ENCODE measurements at places on chromosomes 12 and 14.

DNA sequence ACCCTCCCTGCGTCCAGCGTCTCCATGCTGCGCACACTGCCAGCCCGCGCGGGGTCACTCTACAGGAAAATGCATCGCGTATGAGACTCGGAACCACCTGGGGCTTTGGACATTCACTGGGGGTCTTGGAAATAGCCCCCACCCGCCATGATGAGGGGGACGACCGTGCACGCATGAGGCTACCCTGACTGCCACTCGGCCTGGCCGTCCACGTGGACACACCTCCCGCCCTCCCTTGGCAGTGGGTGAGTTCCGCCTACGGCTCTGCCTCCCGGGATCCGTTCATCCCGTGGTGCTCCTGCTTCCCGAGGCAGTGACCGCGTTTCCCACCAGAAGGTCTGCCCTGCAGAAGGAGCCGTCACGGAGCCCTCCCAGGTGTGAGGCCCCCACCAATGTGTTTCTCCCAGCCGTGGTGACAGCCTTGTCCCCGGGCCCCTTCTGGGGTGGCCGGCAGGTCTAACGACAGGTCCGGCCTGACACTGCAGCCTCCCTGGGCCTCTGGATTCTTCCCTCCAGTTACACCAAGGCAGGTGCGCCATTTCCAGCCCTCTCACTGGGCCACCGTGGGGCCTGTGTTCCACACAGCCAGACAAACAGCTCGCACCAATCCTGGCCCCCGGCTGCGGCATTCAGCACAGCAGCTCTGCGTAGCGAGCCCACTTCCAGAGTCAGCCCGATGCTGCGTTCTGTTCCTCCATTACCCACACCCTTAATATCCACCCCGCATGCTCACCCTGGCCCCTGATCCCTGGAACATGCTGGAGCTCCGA lies 11.1 kb upstream of the GALNT9 start:
- no peak overlapping the region for H3K4me3 ChIP-seq
- DNase-seq = no peak
- H3K27me3 ChIP-seq = no peaks in the 10 kb centered on the region

DNA sequence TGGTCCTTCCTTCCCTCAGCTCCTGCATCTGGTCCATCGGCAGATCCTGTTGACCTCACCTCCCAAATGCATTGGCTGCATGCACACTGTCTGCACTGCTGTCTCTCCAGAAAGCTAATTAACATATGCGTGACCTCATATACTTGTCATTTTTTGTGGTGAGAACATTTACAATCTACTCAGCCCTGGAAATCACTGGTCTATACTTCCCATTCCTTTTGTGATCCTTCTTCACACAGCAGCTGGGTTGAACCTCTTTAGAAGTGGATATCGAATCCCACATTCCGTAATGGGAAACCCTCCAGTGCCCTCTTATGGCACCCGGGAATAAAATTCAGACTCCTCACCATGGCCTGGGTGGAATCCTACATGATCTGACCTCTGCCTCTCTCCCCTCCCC lies 45.0 kb downstream of the SMOC1 start:
- H3K27ac ChIP-seq = no peak overlapping the region
- H3K27me3 ChIP-seq = no peaks in the 10 kb centered on the region
- no peaks in the 10 kb centered on the region for H3K36me3 ChIP-seq
- peak; percentile 27 for DNase-seq
- H3K4me3 ChIP-seq = no peak overlapping the region
- no peaks in the 10 kb centered on the region for H3K4me1 ChIP-seq

DNA sequence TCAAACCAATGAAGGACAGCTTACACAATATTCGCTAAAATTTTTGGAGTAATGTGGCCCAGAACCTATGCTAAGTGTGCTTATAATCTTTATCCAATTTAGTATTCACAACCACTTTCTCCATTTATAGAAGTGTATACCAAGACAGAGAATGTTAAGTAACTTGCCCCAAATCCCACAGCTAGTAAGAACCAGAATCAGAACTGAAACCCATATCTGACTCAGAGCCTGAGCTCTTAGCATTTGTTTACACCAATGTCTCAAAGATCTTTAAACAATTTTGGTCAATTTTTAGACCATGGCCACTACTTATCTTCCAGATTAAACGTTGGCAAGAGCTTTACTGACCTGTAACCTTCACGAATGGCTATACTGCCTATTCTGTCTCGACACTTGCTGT lies 53.0 kb downstream of the PAPLN start:
- no peak for DNase-seq
- no peaks in the 10 kb centered on the region for H3K36me3 ChIP-seq
- no peak overlapping the region for H3K27ac ChIP-seq
- H3K4me1 ChIP-seq = no peaks in the 10 kb centered on the region

- H3K27ac ChIP-seq = no peak overlapping the region
- H3K36me3 ChIP-seq = no peaks in the 10 kb centered on the region
- no peak for DNase-seq
These were observed 3.7 kb upstream of the ZNF384 start for GRCh38 chr12:6692888-6693287.

DNA sequence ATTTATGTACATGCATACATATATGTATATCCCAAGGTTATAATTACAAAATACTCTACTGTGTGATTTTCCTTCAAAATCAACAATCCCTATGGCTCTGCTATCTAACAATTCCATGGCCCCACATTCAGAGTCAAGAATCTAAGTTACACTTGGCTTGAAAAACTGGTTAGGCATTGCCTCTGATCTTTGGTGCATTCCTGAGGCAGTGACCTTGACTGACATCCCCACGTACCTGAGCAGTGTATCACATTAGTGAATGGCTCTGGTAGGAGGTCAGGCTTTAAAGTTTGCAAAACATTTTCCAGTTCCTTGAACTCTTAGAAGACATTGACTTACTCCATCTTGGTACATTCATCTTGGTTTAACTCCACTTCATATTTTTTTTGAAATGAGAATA lies 8.5 kb upstream of the STON2 start:
- H3K27ac ChIP-seq = no peak overlapping the region
- H3K36me3 ChIP-seq = no peaks in the 10 kb centered on the region
- no peaks in the 10 kb centered on the region for H3K27me3 ChIP-seq
- no peak overlapping the region for H3K4me3 ChIP-seq
- H3K4me1 ChIP-seq = peaks cover 2% of the 10 kb centered on the region
- no peak for DNase-seq

- no peaks in the 10 kb centered on the region for H3K36me3 ChIP-seq
- no peak overlapping the region for H3K27ac ChIP-seq
These were observed 7.3 kb upstream of the BATF start for GRCh38 chr14:75514673-75515628.

- no peaks in the 10 kb centered on the region for H3K27me3 ChIP-seq
- H3K27ac ChIP-seq = no peak overlapping the region
- no peak overlapping the region for H3K4me3 ChIP-seq
- no peaks in the 10 kb centered on the region for H3K36me3 ChIP-seq
- no peak for DNase-seq
These were observed 405.6 kb downstream of the TMEM121 start for GRCh38 chr14:105931808-105932483.

DNA sequence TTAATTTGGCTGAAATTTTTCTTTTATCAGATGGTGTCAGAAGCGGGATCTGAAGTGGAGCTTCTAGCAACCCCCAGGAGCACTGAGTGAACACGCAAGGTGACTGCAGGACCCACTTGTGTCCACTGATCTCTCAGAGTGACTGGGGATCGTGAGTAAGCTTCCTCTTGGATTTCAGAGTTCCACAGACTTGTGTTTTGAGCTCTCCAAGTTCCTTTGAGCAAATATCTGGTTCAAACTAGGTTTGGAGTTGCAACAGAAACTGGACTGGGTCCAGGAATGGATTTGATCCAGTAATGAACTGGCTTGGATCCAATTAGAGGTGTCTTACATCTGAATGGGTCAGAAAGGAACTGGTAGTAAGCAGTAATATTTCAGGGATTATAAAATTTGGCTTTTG lies 24.7 kb upstream of the B4GALNT1 start:
- no peaks in the 10 kb centered on the region for H3K27me3 ChIP-seq
- no peaks in the 10 kb centered on the region for H3K4me1 ChIP-seq
- DNase-seq = no peak
- H3K4me3 ChIP-seq = no peak overlapping the region
- H3K36me3 ChIP-seq = no peaks in the 10 kb centered on the region
- no peak overlapping the region for H3K27ac ChIP-seq

GRCh38 chr12:104498211-104498801 lies 41.6 kb downstream of the CHST11 start:
- no peaks in the 10 kb centered on the region for H3K36me3 ChIP-seq
- no peaks in the 10 kb centered on the region for H3K4me1 ChIP-seq
- no peak overlapping the region for H3K27ac ChIP-seq

GRCh38 chr14:30180219-30180618 lies 252.6 kb upstream of the PRKD1 start:
- no peaks in the 10 kb centered on the region for H3K36me3 ChIP-seq
- H3K27ac ChIP-seq = no peak overlapping the region
- H3K4me1 ChIP-seq = no peaks in the 10 kb centered on the region
- no peaks in the 10 kb centered on the region for H3K27me3 ChIP-seq
- DNase-seq = no peak
- H3K4me3 ChIP-seq = no peak overlapping the region

GRCh38 chr12:76623931-76624330 lies 64.4 kb upstream of the OSBPL8 start:
- H3K27ac ChIP-seq = no peak overlapping the region
- H3K36me3 ChIP-seq = no peaks in the 10 kb centered on the region
- H3K4me3 ChIP-seq = no peak overlapping the region
- no peaks in the 10 kb centered on the region for H3K27me3 ChIP-seq

GRCh38 chr14:35534873-35535482 lies 1.0 kb downstream of the INSM2 start:
- H3K27me3 ChIP-seq = peaks cover 33% of the 10 kb centered on the region
- peak; percentile 80 for DNase-seq

GRCh38 chr12:59185295-59185694 lies 265.0 kb upstream of the LRIG3 start:
- no peak for DNase-seq
- H3K36me3 ChIP-seq = no peaks in the 10 kb centered on the region
- no peak overlapping the region for H3K27ac ChIP-seq
- H3K4me1 ChIP-seq = no peaks in the 10 kb centered on the region

DNA sequence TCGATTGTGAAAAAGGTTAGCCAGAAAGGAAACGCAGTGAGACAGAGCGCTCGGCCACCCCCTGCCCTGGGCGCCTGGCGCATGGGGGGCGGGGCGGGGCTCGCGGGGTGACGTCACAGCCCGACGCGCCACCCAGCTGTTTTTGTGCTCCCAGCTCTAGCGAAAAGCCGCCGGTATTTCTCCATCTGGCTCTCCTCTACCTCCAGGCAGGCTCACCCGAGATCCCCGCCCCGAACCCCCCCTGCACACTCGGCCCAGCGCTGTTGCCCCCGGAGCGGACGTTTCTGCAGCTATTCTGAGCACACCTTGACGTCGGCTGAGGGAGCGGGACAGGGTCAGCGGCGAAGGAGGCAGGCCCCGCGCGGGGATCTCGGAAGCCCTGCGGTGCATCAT lies at the start of gene GABARAPL1:
TSS of gene GABARAPL1 (plus strand) at position 139 of the 393 bp plus-strand sequence. CDS start at position 392, 253 bp downstream.
- H3K4me3 ChIP-seq = peak within 1 kb of the TSS; percentile 90
- no peaks in the 10 kb centered on the region for H3K4me1 ChIP-seq
- H3K27me3 ChIP-seq = no peaks in the 10 kb centered on the region
- DNase-seq = peak; percentile 86
- H3K27ac ChIP-seq = peak within 1 kb of the TSS; percentile 74
- H3K36me3 ChIP-seq = no peaks in the 10 kb centered on the region
